ENCODE measurements at places on chromosomes 11 and 22. TPM values are rescaled to one million over a fixed set of nuclear protein-coding genes. Genes with fewer than 3 reads are reported as not detected.

STK33 gene
- 1.0 TPM for total RNA-seq

ENTHD1 gene
- total RNA-seq, result not detected

RAB30 gene
- 134 TPM for total RNA-seq

KRTAP5-10 gene
- total RNA-seq, result not detected

CYP2R1 gene
- 10.7 TPM for total RNA-seq

ACER3 gene
- total RNA-seq, result 5.8 TPM
